ENCODE measurements at places on chromosomes 1 and 21.
A peak's percentile ranks its signal among the peaks of the same experiment; 100 is the strongest.

GRCh38 chr1:155833665-155834295 is 23.2 kb downstream of the GON4L start:
- DNase-seq, result no peak

DNA sequence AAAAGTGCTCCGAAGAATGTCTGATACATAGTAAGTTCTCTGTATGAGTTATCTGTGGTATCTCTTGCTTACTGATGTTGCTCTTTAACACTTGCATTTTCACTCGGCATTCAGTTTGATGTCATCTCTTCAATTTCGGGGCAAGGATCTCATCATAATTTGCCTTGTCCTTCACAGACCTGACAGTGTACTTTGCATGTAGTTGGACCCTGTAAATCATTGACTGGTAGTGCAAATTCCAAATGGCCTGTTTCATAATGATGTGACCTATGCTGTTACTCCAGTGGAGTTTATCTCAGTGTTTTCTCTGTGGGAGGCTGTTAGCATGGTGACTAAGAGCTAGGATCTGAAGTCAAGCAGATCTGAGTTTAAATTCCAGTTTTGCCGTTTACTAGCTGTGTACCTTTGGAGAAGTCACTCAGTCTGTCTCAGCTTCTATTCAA is 34.2 kb upstream of the ABCD3 start:
- DNase-seq, result no peak

DNA sequence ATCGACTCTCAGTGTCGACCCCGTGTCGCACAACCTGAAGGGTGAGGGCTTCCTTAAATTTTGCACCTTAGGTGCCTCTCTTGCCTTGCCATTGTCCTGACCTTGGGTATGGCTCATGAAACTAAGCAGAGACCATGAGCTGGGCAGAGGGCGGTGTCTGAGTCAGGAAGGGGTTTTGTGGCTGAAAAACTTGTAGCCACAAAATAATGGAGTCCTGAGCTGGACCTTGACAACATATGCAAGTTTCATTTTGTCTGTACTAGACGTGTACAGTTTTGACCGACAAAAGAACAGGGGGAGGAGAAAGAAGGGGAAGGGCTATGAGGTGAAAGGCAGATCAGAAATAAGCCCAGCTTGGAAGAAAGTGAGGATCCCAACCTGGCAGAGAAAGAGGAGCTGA is 8.3 kb upstream of the RUNX1 start:
- DNase-seq, result no peak

GRCh38 chr1:112929979-112930378 is 26.0 kb downstream of the SLC16A1 start:
- no peak for DNase-seq

DNA sequence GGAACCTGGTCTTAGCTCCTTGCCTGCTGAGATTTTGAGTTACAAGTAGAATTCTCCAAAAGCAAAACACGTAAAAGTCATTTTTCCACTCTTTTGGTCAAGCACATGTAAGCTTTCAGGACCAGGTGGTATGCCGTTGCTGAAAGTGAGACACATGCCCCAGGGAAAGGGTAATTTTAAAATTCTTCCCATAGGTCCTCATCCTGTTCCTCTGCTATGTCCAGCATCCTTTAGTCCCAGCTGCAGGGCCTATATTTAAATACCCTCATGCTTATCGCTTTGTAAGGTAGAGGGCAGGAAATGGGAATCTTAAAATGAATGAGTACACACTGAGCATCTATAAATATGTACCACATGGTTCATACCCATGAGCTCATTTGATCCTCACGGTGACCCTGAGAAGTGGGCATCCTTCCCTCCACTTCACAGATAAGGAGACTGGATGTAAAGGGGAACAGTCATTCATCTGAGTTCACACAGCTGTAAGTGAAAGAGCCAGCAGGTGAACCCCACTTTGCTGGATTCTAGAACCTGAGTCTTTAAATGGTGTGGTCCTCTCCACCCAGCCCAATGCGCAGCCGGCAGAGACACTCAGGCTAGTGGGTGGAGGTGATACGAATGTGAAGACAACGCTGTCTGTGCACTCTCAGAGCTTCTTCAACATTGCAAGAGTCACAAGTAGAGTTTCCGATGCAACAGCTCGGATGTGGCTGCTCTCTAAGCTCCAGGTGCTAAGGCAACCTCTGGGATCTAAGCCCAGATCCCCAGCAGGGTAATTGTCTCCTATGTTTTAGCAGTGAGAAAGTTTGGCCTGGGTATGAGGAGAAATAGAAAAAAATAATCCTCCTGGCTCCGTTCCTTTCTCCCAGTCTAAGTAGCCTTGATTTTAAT is 163.5 kb downstream of the PLXNA2 start:
- no peak for DNase-seq

GRCh38 chr1:145757420-145757819 is 38.1 kb downstream of the CD160 start:
- DNase-seq, result no peak

DNA sequence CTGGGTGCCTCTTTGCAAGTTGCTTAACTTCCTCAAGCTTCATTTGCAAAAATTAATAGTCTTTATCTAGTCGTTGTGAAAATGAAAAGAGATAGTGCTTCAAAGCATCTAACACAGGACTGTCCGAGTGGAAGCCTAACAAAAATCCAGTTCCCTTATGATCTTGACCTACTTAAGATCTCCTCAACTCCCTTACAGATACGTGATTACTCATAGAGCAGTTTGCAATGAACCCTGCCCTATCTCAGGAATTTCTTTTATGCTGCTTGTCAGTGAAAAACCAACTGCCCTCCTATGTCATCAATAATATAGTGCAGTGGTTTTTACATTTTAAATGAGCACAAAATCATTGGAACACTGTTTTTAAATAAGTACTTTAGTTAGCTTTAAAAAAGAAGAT is 314.3 kb downstream of the BACH1 start:
- DNase-seq, result no peak

DNA sequence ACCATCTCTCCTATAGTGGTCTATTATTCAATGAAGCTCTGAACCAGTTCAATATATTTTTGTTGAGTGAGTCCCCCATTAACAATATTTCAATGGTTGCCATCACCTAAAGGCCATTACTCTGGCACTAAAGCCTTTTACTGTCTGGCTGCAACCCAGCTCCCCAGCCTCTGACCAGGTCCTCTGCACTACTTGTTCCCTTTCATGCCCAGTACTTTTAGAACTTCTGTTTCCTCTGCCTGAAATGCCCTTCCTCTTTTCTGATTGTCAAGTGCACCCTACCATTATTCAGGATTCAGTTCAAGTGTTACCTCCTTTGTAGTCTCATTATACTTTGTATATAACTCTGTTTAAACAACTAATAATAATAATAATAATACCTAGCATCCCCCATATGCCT is 30.4 kb upstream of the ZFYVE9 start:
- no peak for DNase-seq

DNA sequence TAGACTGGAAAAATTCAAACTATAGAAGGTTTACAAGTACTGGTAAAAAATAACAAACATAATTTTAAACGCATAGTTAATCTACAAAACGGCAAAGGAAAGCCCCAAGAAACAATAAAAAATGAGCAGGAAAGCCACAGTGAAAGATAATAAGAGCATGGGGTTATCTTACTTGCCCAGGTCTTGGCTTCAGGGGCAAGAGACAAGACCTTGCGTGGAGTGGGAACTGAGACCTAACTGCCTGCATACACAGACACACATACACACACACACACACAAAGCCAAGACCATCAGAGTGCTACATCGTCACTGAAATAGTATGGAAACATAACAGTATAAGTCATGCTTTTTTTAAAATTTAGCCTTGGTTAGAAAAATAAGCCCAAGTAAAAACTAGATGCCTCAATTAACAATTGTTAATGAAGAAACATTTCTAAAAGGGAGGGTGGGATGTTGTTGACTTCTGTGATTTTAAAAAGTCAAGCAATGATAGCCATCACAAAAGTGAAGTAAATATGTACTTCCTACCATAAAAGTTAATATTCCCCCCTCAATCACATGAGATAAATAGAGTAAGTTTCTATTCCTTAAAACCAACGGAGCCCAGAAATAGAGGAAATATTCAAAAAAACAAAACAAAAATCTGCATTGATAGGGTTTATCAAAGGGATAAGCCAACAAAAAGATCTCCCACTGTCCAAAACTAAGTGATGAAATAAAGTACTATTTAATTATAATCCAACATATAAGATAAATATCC is 29.4 kb upstream of the CRP start:
- DNase-seq, result no peak

DNA sequence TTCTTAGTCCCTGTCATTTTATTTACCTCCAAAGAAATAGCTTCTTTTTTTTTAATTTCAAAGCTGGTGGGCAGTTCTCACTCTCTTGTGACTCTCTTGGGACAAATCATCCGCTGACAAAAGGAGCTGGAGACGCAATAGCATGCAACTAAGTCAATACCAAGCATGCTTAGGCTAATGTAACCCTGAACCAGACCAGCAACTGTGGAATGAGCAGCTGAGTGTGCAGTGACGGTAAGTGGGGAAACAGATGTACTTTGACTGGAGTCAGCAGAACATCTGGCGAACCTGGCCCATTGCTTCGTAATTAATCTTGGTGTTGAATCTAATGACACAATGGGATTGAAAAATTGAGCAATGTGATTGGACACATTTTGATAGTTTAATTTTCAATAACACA is 280.7 kb upstream of the PLXNA2 start:
- no peak for DNase-seq

GRCh38 chr1:211739671-211740411 is 64.4 kb upstream of the NEK2 start:
- no peak for DNase-seq

GRCh38 chr21:28138272-28138671 is 854.4 kb downstream of the LTN1 start:
- DNase-seq, result no peak

GRCh38 chr1:222570837-222571236 is 18.9 kb downstream of the TAF1A start:
- DNase-seq, result no peak

DNA sequence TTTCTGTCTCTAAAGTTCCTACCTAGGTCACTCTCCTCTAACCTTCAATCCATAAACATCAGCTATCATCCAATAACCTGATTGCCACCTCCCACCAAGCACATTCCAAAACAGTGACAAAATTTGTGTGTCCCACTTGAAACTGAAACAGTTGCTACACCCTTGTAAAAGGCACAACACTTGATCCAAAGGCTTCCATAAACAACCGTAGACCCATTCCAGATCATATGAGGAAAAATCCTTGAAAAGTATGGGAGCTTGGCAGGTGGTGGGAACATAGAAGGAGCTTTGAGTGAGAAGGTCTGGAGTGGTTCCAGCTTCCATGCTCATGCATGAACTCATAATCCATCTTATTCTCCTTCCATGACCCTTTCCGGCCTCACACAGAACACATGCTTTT is 82.0 kb upstream of the ATP1A1 start:
- DNase-seq, result no peak

GRCh38 chr1:98078596-98078995 is 157.8 kb upstream of the DPYD start:
- DNase-seq, result no peak

DNA sequence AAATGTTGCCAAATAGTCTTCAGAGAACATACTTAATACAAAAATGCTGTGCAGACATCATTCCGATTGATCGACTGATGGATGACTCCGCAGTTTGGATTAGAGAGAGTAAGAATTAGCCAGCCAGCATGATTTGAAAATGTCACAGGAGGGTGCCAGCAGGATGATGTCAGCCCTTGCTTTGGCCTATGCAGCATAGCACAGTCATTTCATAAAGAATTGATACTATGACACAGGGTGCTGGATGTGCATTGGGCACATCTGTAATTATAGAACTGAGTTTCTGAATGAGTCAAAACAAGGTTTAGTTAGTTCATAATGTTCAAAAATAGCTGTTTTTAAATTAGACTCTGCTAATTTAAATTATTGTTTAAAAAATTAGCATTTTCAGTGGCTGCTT is 21.6 kb upstream of the TRAF5 start:
- DNase-seq, result no peak

GRCh38 chr1:155981266-155982088 is 3.1 kb upstream of the ARHGEF2 start:
- peak; percentile 51 for DNase-seq

DNA sequence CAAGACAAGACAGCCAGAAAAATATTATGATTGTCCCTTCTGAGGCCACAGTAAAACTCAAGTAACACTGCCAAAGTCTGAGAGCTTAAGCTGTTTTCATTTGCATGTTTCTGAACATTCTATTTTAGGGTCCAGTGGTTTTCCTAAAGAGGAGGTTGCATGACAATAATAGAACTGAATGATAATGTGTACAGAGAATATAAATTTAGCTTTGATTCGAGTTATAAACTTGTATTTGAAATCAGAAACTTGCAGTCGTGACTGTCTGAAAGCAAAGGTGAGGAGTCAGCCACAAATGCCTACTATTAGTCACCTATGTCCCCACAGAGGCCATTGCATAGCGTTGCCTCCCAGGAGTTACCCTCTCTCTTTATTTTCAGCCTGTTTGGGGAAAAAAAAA is 363.1 kb upstream of the ADGRL2 start:
- DNase-seq, result no peak

- DNase-seq, result no peak
Observed at GRCh38 chr1:16430606-16431005, 6.6 kb downstream of the SPATA21 start.
